Glutamatergic neuron (in vitro differentiated cells): ENCODE measurements at places on chromosomes 4 and X. TPM values are rescaled to one million over a fixed set of nuclear protein-coding genes. Genes with fewer than 3 reads are reported as not detected.

- no peak overlapping the region for H3K27ac ChIP-seq
- no peaks in the 10 kb centered on the region for H3K27me3 ChIP-seq
- H3K4me1 ChIP-seq = no peaks in the 10 kb centered on the region
- no peak overlapping the region for H3K4me3 ChIP-seq
Measured at GRCh38 chr4:97507587-97508245, 635.6 kb downstream of the STPG2 start.

GRCh38 chrX:111560801-111561200, 49.4 kb downstream of the SERTM2 start:
- DNase-seq = no peak
- no peaks in the 10 kb centered on the region for H3K4me1 ChIP-seq
- no peak overlapping the region for H3K4me3 ChIP-seq
- no peaks in the 10 kb centered on the region for H3K27me3 ChIP-seq
- H3K27ac ChIP-seq = no peak overlapping the region

CTAG1A gene
- not detected for total RNA-seq

DNA sequence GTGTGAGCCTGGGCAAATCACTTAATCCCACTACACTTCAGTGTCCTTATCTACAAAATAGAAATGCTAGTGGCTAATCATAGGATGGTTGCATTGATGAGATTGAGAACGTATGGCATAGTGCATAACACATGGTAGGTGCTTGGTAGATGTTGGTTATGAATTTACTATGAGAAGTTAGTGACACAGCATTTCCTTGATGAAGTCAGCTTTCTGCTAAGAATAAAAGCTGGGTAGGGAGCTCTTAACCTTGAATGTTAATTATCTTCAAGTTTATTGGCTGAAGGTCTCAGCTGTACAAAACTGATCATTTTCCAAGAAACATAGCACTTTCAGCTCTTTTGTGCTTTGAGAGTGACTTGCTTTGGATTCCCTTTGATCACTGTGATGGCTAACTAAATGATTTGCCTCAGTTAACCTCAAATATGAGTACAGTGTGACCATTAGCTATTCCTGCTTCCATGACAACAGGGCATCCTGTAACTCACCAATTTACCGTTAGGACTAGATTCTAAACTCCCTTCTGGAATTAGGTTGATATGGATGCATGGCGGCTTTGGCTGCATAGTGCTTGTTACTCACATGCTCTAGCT, 17.8 kb downstream of the PDK3 start:
- H3K36me3 ChIP-seq = no peaks in the 10 kb centered on the region
- no peak overlapping the region for H3K4me3 ChIP-seq
- DNase-seq = no peak
- H3K27ac ChIP-seq = no peak overlapping the region
- no peaks in the 10 kb centered on the region for H3K27me3 ChIP-seq

DNA sequence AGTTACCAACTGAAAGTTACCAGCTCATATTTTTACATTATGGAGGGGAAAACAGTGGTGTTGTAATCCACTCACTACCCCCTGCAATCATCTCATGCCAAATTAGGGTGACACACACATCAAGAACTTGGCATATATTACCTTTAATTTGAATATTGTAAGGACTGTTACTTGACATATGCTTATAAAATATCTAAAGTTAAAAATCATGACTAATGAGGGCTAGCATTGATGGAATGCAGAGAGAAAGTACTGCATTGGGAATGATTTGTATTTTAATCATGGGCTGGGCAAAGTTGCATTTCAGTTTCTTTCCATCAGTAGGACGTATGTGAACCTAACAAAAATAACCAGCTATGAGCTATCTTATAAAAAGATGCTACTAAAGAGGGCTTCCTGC, 517.5 kb upstream of the GRIA3 start:
- peaks cover 4% of the 10 kb centered on the region for H3K4me1 ChIP-seq
- peaks cover 2% of the 10 kb centered on the region for H3K27me3 ChIP-seq
- no peak for DNase-seq

- peaks cover 4% of the 10 kb centered on the region for H3K27me3 ChIP-seq
- H3K36me3 ChIP-seq = no peaks in the 10 kb centered on the region
- no peak for DNase-seq
- H3K4me1 ChIP-seq = peaks cover 9% of the 10 kb centered on the region
- no peak overlapping the region for H3K27ac ChIP-seq
Measured at GRCh38 chr4:183885205-183885720, 19.8 kb upstream of the STOX2 start.
